HCT116 (cell line): ENCODE measurements at places on chromosomes 2 and 18.

GRCh38 chr2:46394649-46395510, 84.5 kb upstream of the TMEM247 start:
- no peak for DNase-seq

- no peak for DNase-seq
Measured at GRCh38 chr2:190272457-190272842, 47.2 kb downstream of the HIBCH start.

- DNase-seq, result no peak
Measured at GRCh38 chr2:12932192-12932591, 215.5 kb downstream of the TRIB2 start.

GRCh38 chr2:132977812-132978529, 308.0 kb upstream of the LYPD1 start:
- no peak for DNase-seq

- no peak for DNase-seq
Measured at GRCh38 chr2:28232295-28232694, 160.4 kb upstream of the FOSL2 start.
